ENCODE measurements at places on chromosomes 11 and 22. TPM values are rescaled to one million over a fixed set of nuclear protein-coding genes. Genes with fewer than 3 reads are reported as not detected.

Gene XPNPEP3
- total RNA-seq: 15.1 TPM

Gene HEPN1
- total RNA-seq: not detected

Gene TSPAN32
- 2.1 TPM for total RNA-seq

Gene PPP1R14B
- 129 TPM for total RNA-seq

Gene ABCG4
- 0.12 TPM for total RNA-seq

Gene FJX1
- total RNA-seq: 19.6 TPM

Gene C22orf42
- not detected for total RNA-seq

Gene NXPE1
- not detected for total RNA-seq

Gene KCNQ1
- not detected for total RNA-seq

Measured in hair follicle dermal papilla cell (primary cell).